Heart right ventricle (tissue), 16 donors: ENCODE measurements at places on chromosomes 11 and 22. TPM values are rescaled to one million over a fixed set of nuclear protein-coding genes. Genes with fewer than 3 reads are reported as not detected.
A peak's percentile ranks its signal among the peaks of the same experiment; 100 is the strongest.

DNA sequence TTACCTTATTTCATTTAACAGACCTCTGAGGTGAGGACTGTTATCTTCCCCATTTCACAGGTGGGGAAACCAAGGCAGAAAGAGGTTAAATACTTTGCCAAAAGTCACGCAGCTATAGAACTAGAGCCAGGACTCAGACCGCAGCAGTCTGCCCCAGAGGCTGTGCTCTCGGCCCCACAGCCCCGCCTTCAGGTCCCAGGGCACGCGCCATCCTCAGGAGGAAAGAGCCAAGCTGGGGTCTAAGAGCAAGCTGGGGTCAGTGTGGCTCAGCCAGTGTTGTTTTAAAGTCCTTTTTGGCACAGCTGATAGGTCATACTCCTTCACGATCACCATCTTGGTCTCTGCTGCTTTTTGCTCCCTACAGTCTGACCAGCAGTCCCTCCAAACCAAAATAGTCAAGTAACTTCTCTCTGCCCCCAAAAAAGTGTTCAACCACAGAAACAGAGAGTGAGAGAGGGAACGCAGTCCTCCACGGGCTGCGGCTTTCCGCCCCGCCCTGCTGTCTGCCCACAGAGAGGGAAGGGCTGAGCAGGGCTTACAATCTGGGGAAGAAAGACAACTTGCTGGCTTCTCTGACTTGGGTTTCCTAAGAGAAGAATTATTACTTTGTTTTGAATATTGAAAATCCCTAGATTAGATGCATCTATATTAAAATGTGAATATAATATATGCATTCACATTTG, 137.2 kb upstream of the OPCML start:
- no peaks in the 10 kb centered on the region for H3K27me3 ChIP-seq
- no peaks in the 10 kb centered on the region for H3K36me3 ChIP-seq
- no peaks in the 10 kb centered on the region for H3K4me1 ChIP-seq
- H3K4me3 ChIP-seq: no peak overlapping the region
- no peak for DNase-seq
- H3K27ac ChIP-seq: no peak overlapping the region

DNA sequence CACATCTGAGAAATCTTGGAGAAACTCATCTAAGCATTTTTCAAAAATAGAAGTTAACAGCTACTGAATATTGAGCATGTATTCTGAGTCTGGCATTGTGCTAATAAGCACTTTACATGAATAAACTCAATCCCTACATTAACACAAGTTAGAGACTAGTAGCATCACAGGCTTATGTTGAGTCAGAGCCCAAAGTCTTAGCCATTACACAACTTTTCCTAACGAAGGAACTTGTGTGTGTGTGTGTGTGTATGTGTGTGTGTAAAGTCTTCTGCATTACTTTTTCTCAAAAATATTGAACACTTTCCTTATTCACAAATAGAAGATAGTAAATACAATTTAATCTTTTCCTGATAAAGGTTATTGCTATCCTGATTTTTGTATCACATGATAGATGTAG, 8.7 kb upstream of the CLPB start:
- H3K4me1 ChIP-seq: peaks cover 9% of the 10 kb centered on the region
- no peak overlapping the region for H3K4me3 ChIP-seq
- no peak overlapping the region for H3K27ac ChIP-seq
- no peak for DNase-seq
- H3K36me3 ChIP-seq: no peaks in the 10 kb centered on the region

The ST13 gene
- 170 TPM for total RNA-seq

DNA sequence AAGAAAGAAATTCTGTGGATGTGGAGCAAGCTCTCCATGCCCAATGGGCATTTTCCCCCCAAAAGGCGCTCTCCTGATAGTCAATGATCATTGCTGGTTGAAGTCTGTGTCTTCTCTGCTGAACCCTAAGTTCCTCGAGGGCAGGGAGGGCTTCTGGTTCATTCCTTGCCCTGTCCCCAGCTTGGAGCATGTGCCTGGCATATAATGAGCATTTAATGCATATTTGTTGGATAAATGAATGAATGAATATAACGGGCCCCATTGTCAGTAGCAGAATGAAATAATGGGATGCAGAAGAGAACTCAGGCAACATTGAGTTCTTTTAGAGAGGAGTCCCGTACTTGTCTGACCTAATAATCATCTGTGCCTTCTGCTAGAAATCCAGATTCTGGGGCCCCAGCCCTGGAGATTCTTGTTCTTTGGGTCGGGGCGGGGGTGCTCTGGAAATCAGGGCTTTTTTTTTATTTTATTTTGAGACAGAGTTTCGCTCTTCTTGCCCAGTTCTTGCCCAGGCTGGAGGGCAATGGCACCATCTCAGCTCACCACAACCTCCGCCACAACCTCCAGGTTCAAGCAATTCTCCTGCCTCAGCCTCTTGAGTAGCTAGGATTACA, 64.4 kb downstream of the CD82 start:
- H3K27me3 ChIP-seq: no peaks in the 10 kb centered on the region
- no peak for DNase-seq
- H3K4me3 ChIP-seq: no peak overlapping the region

The PDGFD gene
- total RNA-seq: 14.4 TPM

GRCh38 chr11:19493446-19494213, 219.0 kb upstream of the NAV2 start:
- no peaks in the 10 kb centered on the region for H3K27me3 ChIP-seq
- no peak overlapping the region for H3K27ac ChIP-seq
- no peak overlapping the region for H3K4me3 ChIP-seq
- no peak for DNase-seq

The PPP2R5B gene
- 24.3 TPM for total RNA-seq

GRCh38 chr11:23226331-23227077, 366.2 kb upstream of the CCDC179 start:
- H3K4me1 ChIP-seq: no peaks in the 10 kb centered on the region
- DNase-seq: no peak
- no peak overlapping the region for H3K27ac ChIP-seq
- no peaks in the 10 kb centered on the region for H3K36me3 ChIP-seq

The DBX1 gene
- total RNA-seq: not detected

GRCh38 chr11:98090861-98091505, 929.8 kb upstream of the CNTN5 start:
- peaks cover 9% of the 10 kb centered on the region for H3K4me1 ChIP-seq
- DNase-seq: peak; percentile 8
- no peaks in the 10 kb centered on the region for H3K36me3 ChIP-seq
- H3K27me3 ChIP-seq: no peaks in the 10 kb centered on the region
- H3K27ac ChIP-seq: peak overlapping the region; percentile 57

- no peak overlapping the region for H3K4me3 ChIP-seq
- no peak overlapping the region for H3K27ac ChIP-seq
- H3K27me3 ChIP-seq: peaks cover 28% of the 10 kb centered on the region
- no peaks in the 10 kb centered on the region for H3K36me3 ChIP-seq
- H3K4me1 ChIP-seq: no peaks in the 10 kb centered on the region
- DNase-seq: no peak
Observed at GRCh38 chr22:45064313-45065278, 54.8 kb upstream of the PHF21B start.

DNA sequence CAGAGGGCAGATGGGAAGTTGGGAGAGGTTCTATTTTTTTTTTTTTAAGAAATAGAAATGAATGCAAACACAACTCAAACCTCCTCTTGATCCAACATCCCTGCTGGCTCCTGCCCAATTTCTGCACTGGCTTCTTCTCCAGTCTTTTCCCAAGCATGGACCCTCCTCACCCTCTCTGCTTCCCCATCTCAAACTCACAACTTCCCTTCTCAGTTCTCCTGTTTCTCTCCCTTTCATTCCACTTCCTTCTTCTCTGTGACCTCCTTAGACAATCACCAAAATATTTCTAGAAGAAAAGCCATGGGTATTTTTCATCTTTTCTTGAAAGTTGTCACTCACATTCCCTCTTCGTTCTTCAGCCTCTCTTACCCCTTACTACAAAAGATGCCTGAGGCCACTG, 85.2 kb upstream of the VPREB1 start:
- H3K4me1 ChIP-seq: no peaks in the 10 kb centered on the region
- H3K27me3 ChIP-seq: peaks cover 48% of the 10 kb centered on the region
- no peak overlapping the region for H3K4me3 ChIP-seq
- H3K27ac ChIP-seq: no peak overlapping the region

The MYH9 gene
- 272 TPM for total RNA-seq

- DNase-seq: no peak
- no peak overlapping the region for H3K4me3 ChIP-seq
- no peak overlapping the region for H3K27ac ChIP-seq
- no peaks in the 10 kb centered on the region for H3K4me1 ChIP-seq
- H3K36me3 ChIP-seq: no peaks in the 10 kb centered on the region
Observed at GRCh38 chr11:110962921-110963320, 250.7 kb upstream of the ARHGAP20 start.

DNA sequence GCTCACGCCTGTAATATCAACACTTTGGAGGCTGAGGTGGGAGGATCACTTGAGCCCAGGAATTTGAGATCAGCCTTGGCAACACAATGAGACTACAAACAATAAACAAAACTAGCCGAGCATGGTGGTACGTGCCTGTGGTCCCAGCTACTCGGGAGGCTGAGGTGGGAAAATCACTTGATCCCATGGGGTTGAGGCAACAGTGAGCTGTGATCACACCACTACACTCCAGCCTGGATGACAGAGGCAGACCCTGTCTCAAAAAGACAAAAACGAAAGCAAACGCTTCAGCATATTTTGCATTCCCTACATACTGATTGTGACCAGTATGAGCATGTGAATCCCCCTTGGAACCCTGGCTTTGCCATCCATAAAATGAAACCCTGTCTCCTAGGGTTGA, 33.9 kb upstream of the MN1 start:
- no peak for DNase-seq
- no peak overlapping the region for H3K27ac ChIP-seq
- H3K36me3 ChIP-seq: no peaks in the 10 kb centered on the region

The CASP12 gene
- not detected for total RNA-seq

The OR52K1 gene
- not detected for total RNA-seq

DNA sequence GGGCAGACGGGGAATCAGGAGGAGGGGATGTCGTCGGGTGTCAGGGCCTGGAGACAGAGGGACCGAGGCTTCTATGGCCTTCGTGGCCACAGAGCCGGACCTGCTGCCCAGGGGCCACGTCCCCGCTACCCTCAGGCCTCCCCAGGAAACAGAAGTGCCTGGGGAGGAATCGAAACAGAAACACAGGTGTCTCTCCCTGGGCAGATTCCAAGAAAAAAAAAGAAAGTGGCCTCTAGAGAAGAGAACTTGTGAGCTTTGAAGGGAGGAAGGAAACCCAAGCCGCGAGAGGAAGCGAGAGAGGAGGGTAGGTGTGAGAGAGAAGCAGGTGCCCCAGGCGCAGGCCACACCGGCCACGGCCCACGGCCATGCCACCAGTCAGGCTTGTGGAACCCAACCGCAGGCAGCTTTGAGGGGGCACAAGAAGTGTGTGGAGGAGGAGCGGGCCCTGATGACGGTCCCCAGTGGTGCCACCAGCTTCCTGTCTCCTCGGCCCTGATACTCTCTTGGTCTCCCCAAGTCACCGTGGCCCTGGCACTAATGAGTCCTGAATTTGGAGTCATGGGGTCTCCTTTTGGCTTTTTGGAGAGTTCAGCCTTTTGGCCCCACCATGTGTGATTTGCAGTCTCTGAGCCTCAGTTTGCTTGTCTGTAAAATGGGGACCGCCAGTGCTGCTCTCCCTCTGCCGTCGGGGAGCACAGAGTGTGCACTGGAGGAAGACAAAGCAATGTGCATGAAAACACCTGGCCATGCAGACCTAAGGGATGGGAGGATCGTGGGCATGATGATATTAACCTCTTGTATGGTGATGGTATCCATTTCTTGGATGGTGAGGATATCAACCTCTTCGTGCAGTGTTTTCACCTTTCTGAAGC, 25.2 kb downstream of the LIF start:
- DNase-seq: no peak
- no peak overlapping the region for H3K27ac ChIP-seq
- no peak overlapping the region for H3K4me3 ChIP-seq

- no peaks in the 10 kb centered on the region for H3K36me3 ChIP-seq
- H3K27me3 ChIP-seq: no peaks in the 10 kb centered on the region
- peak overlapping the region; percentile 79 for H3K27ac ChIP-seq
- peak; percentile 78 for DNase-seq
Observed at GRCh38 chr22:46763051-46763705, 728 bp downstream of the TBC1D22A start.

- H3K27me3 ChIP-seq: no peaks in the 10 kb centered on the region
- no peak overlapping the region for H3K4me3 ChIP-seq
- no peaks in the 10 kb centered on the region for H3K36me3 ChIP-seq
- H3K4me1 ChIP-seq: peaks cover 8% of the 10 kb centered on the region
Observed at GRCh38 chr11:31783252-31783651, 27.9 kb downstream of the PAX6 start.

- DNase-seq: no peak
- H3K4me1 ChIP-seq: no peaks in the 10 kb centered on the region
- H3K27me3 ChIP-seq: no peaks in the 10 kb centered on the region
- H3K36me3 ChIP-seq: no peaks in the 10 kb centered on the region
- H3K4me3 ChIP-seq: no peak overlapping the region
Observed at GRCh38 chr11:14607713-14608112, 35.9 kb upstream of the PDE3B start.

DNA sequence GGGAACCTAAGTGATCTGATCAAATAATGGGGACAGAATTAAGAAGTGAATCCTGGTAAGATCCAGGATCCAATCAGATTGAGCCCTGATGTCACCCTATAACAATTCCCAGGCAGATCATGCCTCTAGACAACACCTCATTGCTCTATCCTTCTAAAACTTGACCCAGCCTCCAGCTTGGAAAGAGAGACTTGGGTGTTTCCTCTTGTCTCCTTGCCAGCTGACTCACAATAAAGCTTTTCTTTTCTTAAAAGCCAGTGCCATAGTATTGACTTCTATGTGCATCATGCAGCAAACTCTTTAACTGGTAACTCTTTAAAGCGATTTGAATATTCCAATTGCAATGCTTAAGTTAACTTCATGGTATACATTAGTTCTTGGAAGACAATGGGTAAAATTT, 109.6 kb upstream of the CHORDC1 start:
- H3K36me3 ChIP-seq: no peaks in the 10 kb centered on the region
- H3K27me3 ChIP-seq: no peaks in the 10 kb centered on the region
- no peak for DNase-seq
- H3K27ac ChIP-seq: no peak overlapping the region
- H3K4me3 ChIP-seq: no peak overlapping the region

The SCGB2A2 gene
- not detected for total RNA-seq

The TH gene
- total RNA-seq: not detected

GRCh38 chr11:64923151-64923661, 1.3 kb upstream of the PPP2R5B start:
- peaks cover 19% of the 10 kb centered on the region for H3K36me3 ChIP-seq
- H3K27ac ChIP-seq: peak overlapping the region; percentile 93
- DNase-seq: no peak
- H3K27me3 ChIP-seq: no peaks in the 10 kb centered on the region

The RASGRP2 gene
- 24.3 TPM for total RNA-seq

GRCh38 chr11:112132737-112133136, 31.2 kb downstream of the IL18 start:
- no peaks in the 10 kb centered on the region for H3K36me3 ChIP-seq
- no peak overlapping the region for H3K4me3 ChIP-seq
- H3K4me1 ChIP-seq: peaks cover 6% of the 10 kb centered on the region
- no peaks in the 10 kb centered on the region for H3K27me3 ChIP-seq
- H3K27ac ChIP-seq: no peak overlapping the region

The MRPL11 gene
- total RNA-seq: 49.7 TPM

GRCh38 chr22:46240506-46240905, 9.6 kb downstream of the CDPF1 start:
- H3K4me3 ChIP-seq: no peak overlapping the region
- H3K36me3 ChIP-seq: peaks cover 12% of the 10 kb centered on the region
- peak overlapping the region; percentile 80 for H3K27ac ChIP-seq
- peaks cover 43% of the 10 kb centered on the region for H3K4me1 ChIP-seq
- no peaks in the 10 kb centered on the region for H3K27me3 ChIP-seq
- no peak for DNase-seq

The ESAM gene
- total RNA-seq: 25.3 TPM

- no peaks in the 10 kb centered on the region for H3K36me3 ChIP-seq
- no peaks in the 10 kb centered on the region for H3K27me3 ChIP-seq
- H3K4me3 ChIP-seq: no peak overlapping the region
- no peak for DNase-seq
Observed at GRCh38 chr11:67647471-67647870, 3.1 kb downstream of the ACY3 start.
